ENCODE measurements at places on chromosomes 16 and 17.

GRCh38 chr17:11737313-11737679 is 139.0 kb downstream of the DNAH9 start:
- DNase-seq, result no peak

DNA sequence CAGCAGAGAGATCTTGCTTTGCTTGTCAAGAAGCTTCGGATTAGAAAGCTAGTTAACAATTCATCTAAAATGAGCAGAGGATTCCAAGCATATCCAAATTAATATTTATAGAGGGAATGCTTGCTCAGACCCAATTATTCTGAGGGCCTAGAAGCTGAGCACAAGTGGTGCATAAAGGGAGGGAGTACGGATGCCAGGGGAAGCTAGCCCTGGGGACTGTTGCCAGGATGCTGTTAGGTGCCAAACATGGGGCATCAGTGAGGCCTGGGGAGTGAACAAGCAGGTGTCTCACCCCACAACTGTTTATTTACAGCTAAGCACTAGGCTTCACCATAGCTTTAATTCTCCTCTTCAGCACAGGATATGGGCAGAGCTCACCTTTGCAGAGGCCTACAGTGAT is 684.1 kb upstream of the C16orf82 start:
- DNase-seq, result no peak

DNA sequence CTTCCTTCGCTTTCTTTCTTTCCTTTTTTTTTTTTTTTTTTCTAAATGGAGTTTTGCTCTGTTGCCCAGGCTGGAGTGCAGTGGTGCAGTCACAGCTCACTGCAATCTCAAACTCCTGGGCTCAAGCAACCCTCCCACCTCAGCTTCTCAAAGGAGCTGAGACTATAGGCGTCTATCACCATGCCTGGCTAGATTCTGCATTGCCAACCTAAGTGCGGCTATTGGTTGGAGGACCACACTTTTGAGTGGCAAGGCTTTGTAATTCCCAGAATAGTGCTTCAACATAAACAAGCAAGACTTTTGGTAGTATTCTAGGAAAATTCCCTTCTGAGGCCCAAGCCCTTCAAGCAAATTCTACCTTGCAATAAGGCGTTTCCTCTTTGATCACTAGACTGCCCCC is 107.8 kb downstream of the YPEL2 start:
- DNase-seq, result no peak

DNA sequence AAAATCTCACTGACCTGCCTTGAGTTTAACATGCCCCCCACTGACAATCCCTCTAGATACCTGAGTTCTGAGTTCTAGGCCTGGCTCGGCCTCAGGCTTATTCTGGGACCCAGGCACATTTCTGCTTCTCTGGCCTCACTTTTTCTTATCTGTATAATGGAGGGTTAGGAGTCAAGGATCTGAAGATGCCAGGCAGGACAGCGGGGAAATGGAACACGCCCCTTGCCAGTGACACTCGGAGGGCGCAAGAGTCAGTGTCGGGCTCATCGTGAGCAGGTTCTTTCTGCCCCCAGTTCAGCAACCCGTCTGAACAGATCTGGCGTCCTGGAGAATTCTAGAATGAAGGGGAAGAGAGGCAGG is 567 bp upstream of the MT3 start:
- no peak for DNase-seq

DNA sequence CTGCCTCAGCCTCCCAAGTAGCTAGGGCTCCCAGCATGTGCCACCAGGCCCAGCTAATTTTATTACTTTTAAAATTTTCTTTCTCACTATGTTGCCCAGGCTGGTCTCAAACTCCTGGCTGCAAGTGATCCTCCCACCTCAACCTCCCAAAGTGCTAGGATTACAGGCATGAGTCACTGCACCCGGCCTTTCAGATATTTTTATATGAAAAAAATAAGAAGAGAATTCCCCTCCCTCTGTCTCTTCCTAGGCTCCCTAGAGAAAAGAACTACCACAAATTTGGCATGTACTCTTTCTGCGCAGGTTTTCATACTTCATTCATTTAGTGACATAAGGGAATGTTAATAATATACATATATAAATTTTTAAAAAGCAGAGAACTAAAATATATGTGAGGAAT is 21.7 kb upstream of the SMURF2 start:
- DNase-seq, result no peak

GRCh38 chr16:67419502-67419901 is 3.2 kb upstream of the ZDHHC1 start:
- DNase-seq, result no peak

DNA sequence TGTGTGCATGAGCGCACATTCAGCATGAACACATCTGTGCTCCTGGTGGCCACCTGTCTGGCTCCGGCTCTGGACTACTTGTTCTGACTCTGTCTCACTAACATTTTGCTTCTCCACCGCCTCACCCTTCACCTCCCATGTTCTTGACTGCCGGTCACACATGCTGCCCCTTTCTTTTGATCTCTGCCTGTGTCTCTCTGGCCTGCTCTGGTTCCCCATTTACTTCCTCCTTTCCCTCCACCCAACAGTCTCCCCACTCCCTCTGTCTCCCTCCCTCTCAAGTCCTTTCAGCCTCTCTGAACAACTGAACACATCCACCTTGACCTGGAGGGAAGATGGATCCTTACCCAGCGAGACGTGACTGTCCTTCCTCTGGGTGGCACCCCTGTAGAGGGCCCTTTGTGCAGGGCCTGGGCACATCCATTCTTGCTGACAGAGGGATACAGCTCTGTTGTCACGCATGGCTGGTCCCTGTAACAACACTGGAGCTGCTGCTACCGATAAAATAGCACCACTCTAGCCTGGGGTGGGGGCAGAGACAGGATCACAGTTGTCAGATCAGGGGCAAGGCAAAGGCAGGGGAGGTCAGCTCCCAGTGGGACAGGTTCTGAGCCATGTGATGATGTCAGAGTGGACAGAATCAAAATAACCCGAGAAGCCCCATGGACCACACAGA is 11.0 kb downstream of the ZSCAN32 start:
- DNase-seq, result no peak

DNA sequence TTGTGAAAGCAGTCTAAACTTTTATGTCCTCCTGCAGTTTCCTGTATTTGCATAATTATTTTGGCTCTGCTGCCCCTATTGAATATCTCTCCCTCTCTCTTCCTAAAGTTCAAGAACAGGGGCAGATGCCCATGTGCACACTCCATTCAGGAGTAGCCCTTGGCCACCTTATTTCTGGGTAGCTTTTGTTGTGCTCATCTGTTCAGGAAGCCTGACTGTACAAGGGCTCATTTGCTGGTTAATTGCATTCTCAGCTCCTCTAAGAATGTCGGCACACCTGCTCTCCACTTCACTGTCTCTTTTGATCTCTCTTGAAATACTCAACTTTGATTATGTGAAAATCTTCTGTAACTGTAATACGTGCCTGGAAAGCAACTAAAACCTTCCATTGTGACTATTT is 1378.8 kb upstream of the CDH8 start:
- no peak for DNase-seq

DNA sequence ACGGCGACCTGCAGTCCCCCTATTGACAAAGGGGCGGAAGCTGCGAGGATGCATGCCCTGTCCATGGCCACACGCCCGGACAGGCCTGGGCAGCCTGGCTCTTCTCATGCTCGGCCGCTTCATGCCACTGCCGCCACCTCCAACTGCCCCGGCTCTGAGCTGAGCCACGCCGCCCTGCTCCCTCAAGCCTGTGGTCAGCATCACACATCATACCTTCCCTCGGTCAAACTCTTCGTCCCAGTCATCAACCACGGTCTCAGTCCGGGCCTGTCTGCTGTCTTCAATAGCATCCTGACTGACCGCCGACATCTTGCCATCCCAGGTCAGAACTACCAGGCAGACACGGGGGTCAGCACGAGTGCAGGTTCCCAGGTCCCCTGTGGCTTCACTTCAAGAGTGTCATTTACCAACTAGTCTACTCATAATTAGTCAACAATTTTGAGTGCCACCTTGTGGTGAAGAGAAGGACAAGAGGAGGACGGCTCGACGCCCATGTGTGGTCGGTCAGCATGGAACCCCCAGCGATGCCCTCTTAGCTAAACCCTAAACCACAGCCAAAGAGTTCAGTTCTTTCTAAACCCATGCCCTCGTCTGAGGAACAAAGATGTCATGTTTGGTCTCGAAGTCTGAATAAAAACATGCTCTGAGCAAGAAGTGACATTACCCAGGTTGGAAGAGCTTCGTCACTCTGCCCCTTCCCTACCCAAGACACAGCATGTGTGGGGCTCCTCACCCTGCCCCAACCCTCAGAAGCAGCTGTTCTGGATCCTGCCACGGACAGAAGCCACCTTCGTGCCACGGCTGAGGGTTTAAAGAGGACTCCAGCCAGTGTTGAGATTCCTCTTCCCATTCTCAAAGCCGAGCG is 16.9 kb upstream of the CYTH1 start:
- DNase-seq, result no peak

DNA sequence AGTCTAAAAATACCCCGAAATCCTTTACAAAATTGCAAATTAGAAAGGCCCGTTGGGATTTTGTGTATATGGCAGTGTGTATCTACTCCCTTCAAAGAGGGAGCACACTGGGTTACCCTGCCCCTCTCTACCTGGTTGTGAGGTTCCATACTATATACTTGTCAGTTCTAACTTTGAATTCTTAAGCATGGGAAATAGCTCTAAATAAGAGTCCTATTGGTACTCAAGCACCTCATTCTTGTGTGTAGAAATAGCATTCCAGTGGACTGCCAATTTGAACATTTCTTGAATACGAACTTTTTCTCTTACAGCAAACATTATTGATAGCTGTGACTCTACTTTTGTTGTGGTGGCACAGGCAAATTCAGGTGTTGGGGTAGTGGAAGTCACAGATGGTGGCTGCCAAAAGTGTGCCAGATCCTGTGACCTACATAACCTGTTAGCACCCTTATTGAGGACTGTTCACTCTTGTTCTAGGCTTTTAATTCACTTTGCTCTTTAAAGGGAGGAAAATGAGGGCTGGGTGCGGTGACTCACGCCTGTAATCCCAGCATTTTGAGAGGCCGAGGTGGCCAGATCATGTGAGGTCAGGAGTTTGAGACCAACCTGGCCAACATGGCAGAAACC is 16.1 kb downstream of the ESRP2 start:
- DNase-seq, result no peak

DNA sequence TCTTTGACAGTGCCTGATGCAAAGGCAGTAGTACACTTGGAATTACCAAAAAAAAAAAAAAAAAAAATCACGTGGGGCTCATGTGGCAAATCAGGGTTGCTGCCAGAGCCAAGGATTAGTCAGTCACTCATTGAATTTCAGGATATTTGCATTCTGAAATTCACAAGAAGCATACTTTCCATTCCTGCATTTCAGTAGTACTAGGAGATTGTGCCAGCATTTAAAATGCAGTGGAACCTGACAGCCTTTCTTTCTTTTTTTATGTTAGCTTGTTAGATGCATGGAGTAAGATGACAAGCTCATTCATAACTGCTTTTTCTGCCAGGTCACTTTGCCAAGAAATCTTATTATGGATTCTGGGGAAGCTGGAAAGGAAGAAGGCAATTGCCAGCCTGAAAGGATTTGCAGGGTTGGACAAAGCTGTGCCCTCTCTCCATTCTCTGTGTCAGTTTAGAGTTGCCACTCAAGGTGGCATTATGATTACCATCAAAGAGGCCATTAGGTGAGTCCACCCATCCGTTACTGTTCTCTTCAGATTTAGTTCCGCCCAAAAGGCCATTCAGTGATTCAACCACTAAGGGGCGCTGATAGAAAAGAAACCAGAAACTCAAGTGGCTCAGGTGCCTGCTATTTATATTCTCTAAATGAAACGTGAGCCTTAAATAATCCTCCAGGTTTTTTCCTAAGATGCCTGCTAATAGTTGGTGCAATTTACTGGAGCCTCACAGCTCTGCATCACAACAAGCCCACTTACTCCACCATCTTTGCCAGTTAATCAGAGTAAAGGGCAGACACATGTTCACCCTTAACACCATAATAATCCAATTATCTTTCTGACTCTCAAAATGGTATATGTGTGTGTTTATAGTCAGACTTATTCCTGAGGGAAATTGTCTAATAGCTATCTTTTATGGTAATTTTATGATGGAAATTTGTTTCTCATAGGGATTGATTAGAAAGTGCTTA is 59.0 kb downstream of the TANGO6 start:
- DNase-seq, result peak; percentile 30

DNA sequence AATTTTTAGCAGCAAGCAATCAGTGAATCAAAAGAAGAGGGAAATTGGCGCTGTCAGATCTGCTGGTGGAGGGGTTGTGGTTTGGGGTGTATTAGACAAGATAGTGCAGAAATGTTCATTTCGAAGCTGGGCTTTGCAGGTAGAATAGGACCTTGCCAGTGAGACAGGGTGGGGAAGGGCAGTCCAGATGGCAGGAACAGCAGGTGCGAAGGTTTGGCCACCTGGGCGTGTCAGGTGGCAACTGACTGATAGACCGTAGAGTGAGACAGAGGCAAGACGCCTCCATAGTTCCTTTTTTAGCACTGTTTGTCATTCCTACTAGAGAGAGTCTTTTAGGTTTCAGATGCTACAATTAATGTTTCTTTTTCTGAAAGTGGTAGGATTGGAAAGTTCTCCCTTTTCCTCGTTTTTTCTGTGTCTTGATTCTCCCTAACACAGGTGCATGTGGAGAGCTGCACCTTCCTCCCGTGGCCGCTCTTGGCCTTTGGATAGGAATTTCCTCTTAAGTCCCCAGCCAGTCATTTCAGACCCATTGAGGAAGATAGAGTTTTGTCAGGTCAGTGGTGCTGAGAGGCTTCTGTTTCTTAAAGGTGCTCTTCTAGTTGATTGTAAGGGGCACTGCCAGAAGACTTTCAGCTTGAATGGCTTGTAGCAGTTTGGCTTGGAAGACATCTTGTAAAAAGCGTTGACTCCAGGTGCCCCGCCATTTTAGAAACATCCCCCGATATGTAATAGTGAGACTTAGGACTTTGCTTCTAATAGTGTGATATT is 315.6 kb downstream of the SNX29 start:
- no peak for DNase-seq

DNA sequence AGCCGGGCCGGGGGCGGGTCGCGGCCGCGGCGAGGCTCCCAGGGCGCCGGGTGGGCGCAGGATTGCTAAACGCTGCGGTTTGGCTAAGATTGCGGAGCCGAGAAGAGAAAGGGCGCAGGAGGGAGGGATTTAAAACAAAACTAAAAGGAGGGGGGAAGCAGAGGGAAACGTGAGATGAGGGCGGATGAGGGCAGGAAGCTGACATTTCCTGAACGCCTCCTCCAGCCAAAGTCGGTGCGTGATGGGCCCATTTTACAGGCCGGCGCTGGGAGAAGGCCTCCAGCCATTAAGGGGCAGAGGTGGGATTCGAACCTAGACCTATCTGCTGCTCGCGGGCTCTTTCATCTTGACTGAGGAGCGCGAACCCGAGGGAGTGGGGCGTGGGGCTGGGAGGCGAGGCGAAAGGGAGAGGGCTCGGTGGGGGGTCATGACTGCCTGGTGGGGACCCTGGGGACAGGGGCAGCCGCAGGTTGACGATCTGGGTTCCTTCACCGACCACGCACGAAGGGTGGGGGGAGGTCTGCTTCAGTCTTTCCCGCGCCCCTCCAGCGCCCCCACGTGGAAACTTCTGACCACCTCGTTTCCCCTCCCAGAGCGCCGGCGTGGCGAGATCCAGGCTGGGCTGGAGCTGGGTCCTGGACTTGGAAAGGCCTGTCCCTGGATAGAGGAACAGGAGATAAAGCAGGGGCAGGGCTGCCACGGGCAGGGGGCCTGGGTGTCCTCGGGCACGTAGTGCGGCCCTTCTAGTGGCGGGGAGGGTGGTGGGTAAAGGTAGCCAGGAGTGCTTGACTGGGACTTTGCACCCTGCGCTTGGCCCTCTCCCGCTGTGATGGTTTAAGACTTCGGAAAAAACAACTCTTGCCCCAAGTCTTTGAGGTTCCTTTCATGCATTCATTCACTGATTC is 3.8 kb upstream of the TAC4 start:
- peak; percentile 84 for DNase-seq
